Subcutaneous adipose tissue (tissue), 4 donors: ENCODE measurements at places on chromosomes 5 and 9. TPM values are rescaled to one million over a fixed set of nuclear protein-coding genes. Genes with fewer than 3 reads are reported as not detected.

The IL5 gene
- total RNA-seq = not detected

The CDKN2A gene
- total RNA-seq = 1.3 TPM

The EIF4E1B gene
- total RNA-seq = not detected

The GNAQ gene
- total RNA-seq = 44.5 TPM

The TJP2 gene
- total RNA-seq = 157 TPM

The IL9 gene
- not detected for total RNA-seq

The SLC6A7 gene
- total RNA-seq = not detected

The ORM2 gene
- not detected for total RNA-seq

The BTNL9 gene
- 579 TPM for total RNA-seq

The ERGIC1 gene
- total RNA-seq = 94.0 TPM

The GADD45G gene
- total RNA-seq = 13.9 TPM

The MARCHF11 gene
- total RNA-seq = not detected

The KIAA1191 gene
- total RNA-seq = 59.2 TPM

The BTNL3 gene
- not detected for total RNA-seq

The CTXN3 gene
- total RNA-seq = not detected

The SLC1A3 gene
- 114 TPM for total RNA-seq

The NR3C1 gene
- total RNA-seq = 86.2 TPM

The RGS14 gene
- 7.3 TPM for total RNA-seq

The NR4A3 gene
- total RNA-seq = 5.3 TPM

The PCDHB11 gene
- 3.5 TPM for total RNA-seq

The ANAPC2 gene
- total RNA-seq = 11.6 TPM

The NSG2 gene
- not detected for total RNA-seq

The IRX1 gene
- 3.3 TPM for total RNA-seq

The FIBCD1 gene
- not detected for total RNA-seq

The MOB3B gene
- total RNA-seq = 13.4 TPM

The KIF12 gene
- not detected for total RNA-seq

The OTP gene
- total RNA-seq = not detected

The RGMB gene
- total RNA-seq = 18.7 TPM

The TPPP gene
- total RNA-seq = 3.2 TPM

The PAEP gene
- total RNA-seq = not detected

The PCDHGC5 gene
- 1.8 TPM for total RNA-seq

The PCDHB15 gene
- 1.1 TPM for total RNA-seq

The CCNI2 gene
- not detected for total RNA-seq

The FOXD4L6 gene
- total RNA-seq = not detected

The LRRC19 gene
- total RNA-seq = not detected

The F2RL1 gene
- total RNA-seq = 0.22 TPM
